Stimulated activated CD8-positive, alpha-beta memory T cell treated with anti-CD3 and anti-CD28 coated beads, Interleukin-7, amount 100 ng/mL, for 24 hours (primary cell): ENCODE measurements at places on chromosomes 11 and 22.

DNA sequence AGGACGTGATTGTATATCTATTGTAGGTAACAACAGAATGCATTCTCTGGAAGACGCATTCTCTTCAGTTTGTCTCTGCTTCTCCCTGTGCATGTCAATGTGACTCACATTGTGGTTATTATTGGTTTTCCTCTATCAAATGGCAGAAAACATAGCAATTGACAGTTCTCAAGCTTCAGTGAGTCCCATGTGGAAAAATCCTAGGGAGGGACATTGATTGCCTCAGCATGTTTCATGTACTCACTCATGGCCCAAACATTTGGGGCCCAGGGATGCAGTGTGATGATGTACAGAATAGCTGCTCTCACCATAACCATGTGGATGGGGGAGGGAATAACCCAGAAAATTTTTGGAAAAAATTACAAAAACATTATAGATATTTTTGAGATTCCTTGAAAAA, 9.3 kb upstream of the ARL14EP start:
- DNase-seq = no peak

GRCh38 chr22:24576778-24577177, 16.1 kb downstream of the LRRC75B start:
- DNase-seq = no peak

DNA sequence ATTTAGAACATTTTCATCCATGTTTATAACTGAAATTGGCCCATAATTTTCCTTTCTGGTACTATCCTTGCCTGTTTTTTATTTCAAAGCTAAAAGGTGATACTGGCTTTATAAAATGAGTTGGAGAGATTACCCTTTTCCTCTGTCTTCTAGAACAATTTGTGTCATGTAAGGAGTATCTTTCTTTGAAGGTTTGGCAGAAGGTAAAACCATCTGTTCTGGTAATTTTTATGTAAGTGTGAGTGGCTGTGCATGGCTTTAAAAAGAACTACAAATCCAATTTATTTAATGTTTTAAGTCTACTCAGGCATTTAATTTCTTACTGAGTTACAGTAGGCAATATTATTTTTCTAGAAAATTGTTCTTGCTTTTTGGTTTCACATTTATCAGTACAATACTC, 7.7 kb upstream of the MRGPRD start:
- DNase-seq = no peak

DNA sequence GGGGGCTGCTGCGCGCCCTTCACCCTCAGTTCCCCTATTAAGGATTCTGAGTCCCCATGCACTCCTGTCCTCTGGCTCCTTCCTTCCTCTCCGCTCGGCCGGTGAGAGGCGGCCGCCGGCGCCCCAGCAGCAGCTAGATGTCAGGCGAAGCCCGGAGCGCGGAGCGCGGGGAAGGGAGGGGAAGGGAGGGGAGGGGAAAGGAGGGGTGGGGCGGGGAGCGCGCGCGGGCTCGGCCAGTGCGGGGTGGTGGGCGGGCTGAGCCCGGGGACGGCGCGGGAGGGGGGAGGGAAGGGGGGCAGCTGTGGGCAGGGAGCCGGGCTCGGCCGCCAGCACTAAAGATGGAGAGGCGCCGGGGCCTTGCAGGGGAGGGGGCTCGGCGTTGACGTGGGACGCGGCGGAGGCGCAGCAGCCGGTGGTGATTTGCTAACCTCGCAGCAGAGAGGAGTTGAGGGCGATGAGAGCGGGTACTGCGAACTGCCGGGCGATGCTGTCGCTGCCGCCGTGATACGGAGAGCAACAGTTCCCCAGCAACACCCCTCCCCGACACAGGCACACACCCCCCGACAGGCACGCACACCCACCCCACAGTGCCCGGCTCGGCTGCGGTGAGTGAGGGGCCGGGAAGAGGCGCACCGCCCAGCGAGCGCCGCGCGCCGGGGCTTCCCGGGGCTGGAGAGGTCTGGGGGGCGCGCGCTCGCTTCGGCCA, at the start of gene ZBTB16:
ZBTB16 (plus strand) TSS at position 434 of the 706 bp plus-strand sequence. CDS start 3,590 bp downstream, outside the sequence.
- no peak for DNase-seq

DNA sequence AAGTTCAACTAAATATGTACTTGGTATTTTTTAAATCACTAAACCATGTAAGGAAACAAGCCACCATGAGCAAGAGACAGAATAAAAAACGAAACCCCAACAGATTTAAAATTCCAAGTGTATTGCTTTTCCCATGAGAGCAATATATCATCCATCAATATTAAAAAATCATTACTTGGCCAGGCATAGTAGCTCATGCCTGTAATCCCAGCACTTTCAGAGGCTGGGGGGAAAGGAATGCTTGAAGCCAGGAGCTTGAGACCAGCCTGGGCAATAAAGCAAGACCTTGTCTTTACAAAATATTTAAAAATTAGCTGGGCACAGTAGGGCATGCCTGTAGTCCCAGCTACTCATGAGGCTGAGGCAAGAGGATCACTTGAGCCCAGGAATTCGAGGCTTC, 190.8 kb downstream of the TTC28 start:
- no peak for DNase-seq

DNA sequence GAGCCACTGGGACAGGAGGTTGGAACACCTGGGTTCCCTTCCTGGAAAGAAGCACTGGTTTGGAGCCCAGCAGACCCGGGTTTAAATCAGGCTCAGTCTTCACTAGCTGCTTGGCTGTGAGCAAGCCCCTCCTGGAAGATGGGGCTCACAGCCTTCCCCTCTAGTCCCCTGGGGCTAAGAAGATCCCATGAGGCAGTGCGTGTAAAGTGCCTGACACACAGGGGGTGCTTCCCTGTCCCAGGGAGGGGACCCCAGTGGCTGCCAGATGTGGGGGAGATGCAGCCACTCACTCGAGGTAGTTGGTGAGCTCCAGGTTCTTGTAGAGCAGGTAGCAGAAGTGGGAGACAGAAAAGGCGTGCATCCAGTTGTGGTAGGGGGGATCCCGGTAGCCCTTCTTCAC, 93.2 kb downstream of the PDE2A start:
- DNase-seq = no peak

DNA sequence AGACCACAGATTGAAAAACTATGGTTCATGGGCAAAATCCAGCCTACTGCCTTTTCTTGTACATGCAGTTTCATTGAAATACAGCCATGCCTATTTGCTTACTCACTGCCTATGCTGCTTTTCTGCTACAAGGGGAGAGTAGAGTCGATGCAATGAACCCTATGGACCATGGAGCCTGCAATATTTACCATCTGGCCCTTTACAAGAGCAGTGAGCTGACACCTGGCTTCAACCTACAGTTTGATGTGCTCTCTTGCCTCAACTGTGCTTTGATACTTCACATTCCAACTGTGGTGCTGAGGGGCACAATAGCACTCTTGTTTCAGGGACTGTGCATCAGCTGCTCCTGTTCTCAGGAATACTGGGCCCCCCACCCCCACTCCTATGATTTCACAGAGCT, 239.5 kb upstream of the SORL1-AS1 start:
- DNase-seq = no peak

- no peak for DNase-seq
These were observed 29.8 kb downstream of the NUP98 start for GRCh38 chr11:3767536-3767935.

DNA sequence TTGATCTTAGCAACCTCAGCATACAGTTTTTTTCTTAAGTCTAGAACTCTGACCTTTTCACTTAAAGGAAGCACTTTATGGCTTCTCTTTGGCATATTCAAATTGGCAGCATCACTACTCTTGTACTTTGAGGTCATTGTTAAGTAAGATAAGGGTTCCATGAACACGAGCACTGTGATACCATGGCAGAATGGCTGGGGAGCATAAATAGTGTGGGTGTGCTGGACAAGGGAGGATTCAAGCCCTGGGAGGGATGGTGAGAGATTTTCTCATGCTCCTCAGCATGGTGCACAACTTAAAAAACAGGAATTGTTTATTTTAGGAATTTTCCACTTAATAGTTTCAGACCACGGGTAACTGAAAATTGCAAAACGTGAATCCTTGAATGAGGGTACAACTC, 111.4 kb downstream of the ATXN10 start:
- DNase-seq = no peak

DNA sequence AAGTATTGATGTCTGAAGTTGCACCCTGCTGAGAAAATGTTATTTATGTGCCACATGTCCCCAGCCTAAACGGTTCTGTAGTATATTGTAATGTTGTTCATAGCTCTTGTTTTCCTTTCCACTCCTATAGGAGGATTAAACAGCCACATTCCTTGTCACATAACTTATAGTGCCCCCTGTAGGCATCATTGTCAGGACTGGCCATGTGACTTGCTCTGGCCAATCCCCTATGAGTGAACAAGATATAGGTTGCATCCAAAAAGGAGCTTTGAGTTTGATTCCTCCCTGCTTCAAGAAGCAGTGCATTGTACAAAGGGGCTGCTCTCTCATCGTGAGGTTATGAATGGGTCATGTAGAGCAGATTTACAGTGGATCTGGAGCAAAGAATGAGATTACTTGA, 717.6 kb upstream of the ANO5 start:
- DNase-seq = no peak

- DNase-seq = no peak
These were observed at the start of gene ACTN3 for GRCh38 chr11:66546368-66546965. Gene ACTN3 (plus strand): TSS chr11:66546903. CDS start chr11:66546938, 35 bp downstream.

- DNase-seq = no peak
These were observed 47.7 kb upstream of the DBX1 start for GRCh38 chr11:20207781-20208621.

DNA sequence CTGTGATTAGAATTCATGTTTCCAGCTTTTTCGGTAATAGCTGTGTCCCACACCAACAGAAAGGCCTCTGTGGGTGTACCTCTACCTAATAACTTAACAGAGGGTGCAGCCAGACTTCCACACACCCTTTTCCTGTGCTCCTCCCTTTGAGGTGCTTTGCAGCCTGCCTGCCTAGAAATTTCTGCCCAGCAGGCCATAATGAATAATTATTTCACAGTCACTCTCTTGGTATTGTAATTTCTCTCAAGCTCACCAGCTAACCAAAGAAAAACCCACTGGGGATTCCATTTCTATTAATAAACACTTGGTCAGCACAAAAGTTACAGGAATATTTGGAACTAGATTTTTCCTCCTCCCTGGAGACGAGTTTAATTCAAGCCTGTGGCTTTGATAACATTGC, 13.3 kb downstream of the WT1 start:
- DNase-seq = no peak

GRCh38 chr11:18012122-18012905, 533 bp downstream of the SERGEF start:
- no peak for DNase-seq

GRCh38 chr11:110447343-110447742, 17.6 kb downstream of the FDX1 start:
- DNase-seq = no peak

DNA sequence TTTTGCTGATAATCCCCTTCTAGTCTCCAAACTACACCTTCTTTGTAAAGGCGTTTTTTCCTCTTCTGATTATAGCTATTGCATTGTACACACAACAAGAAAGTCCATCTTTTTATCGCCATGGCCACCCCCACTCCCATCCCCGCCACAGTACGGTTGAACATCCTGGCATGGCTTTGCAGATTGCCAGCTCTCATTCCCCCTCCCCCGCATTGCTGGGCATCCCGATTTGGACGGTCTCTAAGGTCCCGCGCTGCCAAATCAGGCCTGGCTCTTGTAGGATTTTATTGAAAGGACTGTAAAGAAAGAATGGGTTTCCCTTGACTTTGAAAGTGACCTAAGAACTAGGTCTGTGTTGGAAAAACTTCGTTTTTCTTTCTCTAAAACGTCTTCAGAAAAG, 916 bp upstream of the SLC6A5 start:
- DNase-seq = no peak

GRCh38 chr11:63914896-63915691, 1.9 kb downstream of the RCOR2 start:
- DNase-seq = no peak

GRCh38 chr11:27582621-27583020, 76.1 kb upstream of the LIN7C start:
- no peak for DNase-seq

- no peak for DNase-seq
These were observed 142.7 kb upstream of the CTSC start for GRCh38 chr11:88480223-88480622.

GRCh38 chr11:33579101-33579500, 121.5 kb downstream of the C11orf91 start:
- no peak for DNase-seq

DNA sequence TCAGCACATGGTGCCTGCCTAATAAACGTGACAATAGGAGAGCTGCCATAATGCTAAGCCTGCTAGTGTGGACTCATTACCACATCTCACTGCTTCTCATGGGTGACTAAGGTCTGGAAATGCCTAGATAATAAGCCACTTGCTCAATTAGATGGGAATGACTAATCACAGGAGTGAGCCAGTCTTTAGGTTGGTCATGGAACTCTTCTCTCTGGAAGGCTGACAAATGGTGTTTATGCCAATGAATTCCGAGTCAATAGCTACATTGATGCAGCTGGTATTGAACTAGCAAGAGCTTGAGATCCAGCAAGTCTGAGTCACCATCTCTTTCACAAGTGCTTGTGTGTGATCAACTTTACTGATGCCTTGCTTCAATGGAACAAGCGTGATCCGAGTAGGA, 334.9 kb downstream of the OPCML start:
- DNase-seq = no peak

DNA sequence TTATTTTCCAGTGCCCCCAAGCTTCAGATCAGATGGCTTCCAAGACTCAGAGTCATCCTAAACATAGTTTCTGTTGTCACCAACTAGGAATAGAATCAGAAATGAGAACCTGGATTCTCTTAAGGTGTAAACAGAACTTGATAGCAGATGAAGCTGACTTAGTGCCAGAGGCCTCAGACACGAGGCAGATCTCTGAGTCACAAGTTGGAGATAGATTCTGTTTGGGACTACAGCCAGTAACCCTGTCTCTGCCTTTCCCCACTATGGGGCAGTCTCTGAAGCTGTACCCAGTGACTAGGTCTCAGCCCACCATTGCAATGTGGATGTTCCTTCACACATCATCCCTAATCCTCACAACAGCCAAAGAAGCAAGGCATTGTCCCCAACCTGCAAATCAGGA, 25.4 kb downstream of the NEU3 start:
- no peak for DNase-seq

- no peak for DNase-seq
These were observed 5.0 kb downstream of the CD81 start for GRCh38 chr11:2382129-2382517.

DNA sequence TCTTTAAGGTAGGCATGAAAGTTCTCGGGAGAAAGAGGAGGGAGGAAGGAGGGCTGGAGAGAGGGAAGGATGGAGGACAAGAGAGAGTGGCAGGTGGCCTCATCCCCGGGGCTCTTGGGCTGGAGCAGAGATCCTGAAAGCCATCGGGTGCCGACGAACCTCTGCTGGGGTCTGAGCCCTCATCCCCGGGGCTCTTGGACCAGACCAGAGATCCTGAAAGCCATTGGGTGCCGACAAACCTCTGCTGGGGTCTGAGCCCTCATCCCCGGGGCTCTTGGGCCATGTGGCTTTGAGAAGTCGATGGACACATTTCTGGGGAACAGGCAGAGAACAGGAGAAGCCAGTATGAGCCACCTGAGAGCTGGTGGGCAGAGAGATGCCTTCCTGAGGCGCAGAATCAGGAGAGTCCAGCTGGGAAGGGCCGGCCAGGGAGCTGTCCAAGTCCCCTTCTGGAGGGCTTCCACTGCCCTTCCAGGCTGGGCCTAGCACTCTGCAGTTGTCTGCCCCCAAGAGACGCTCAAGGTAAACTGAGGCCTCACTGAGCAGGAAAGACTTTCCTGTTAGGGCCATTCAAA, 1398.1 kb downstream of the BRD1 start:
- DNase-seq = no peak
